Suprapubic skin (tissue), 4 donors: ENCODE measurements at places on chromosomes 11 and 22.

GRCh38 chr11:124898711-124899110, 1.0 kb upstream of the ROBO4 start:
- H3K4me3 ChIP-seq = no peak overlapping the region
- no peaks in the 10 kb centered on the region for H3K27me3 ChIP-seq
- DNase-seq = no peak
- H3K4me1 ChIP-seq = peaks cover 43% of the 10 kb centered on the region
- peak overlapping the region; percentile 66 for H3K27ac ChIP-seq

DNA sequence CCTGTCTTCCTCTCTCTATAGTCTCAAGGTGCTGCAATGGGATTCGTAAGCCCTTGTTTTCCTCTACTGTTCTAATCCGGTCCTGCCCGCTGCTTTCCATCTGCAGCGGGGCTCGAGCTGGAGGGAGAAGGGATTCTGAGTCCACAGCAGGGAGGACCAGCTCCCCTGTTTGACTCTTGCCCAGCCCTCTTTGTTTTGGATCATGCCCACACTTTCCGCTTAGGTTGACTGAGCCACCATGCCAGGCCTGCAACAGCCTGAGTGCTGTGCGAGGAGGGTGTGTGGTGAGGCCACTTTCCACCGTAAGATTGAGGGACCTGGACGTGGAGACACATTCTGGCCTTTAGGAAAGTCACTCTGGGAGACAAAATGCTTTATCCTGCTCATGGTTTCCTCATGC, 58.3 kb downstream of the CEP164 start:
- no peaks in the 10 kb centered on the region for H3K27me3 ChIP-seq
- no peak overlapping the region for H3K27ac ChIP-seq
- no peak for DNase-seq
- peaks cover 77% of the 10 kb centered on the region for H3K36me3 ChIP-seq

- no peak overlapping the region for H3K27ac ChIP-seq
- DNase-seq = no peak
- no peak overlapping the region for H3K4me3 ChIP-seq
- peaks cover 20% of the 10 kb centered on the region for H3K4me1 ChIP-seq
These were observed 789 bp upstream of the LRRC55 start for GRCh38 chr11:57180964-57181363.

DNA sequence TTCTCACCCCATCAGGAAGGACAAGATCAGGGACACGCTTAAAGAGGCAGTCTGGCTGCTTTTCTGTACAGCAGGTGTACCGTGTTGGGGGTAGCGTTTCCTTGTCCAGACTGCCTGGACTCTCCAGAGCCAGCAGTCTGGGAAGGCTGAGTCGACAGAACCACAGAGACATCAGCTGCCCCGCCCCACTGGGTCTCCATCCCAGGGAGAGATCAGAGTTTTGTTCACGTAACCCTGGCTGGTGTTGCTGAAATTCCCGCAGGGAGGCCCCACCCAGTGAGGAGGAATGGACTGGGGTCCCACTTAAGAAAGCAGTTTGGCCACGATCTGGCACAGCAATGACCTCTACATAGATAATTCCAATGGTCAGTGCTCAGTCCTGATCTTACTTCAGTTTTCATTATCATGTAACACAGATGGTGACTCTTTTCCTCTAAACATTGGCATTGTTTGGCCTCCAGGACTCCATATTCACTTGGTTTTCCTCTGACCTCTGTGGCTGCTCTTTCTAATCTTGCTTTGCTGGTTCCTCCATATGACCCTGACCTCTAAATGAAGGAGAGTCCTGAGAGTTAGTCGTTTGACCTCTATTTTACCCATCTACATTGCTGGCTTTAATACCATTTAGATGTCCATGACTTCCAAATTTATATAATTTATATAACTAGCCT, 89.6 kb upstream of the LRRC55 start:
- no peaks in the 10 kb centered on the region for H3K4me1 ChIP-seq
- no peak overlapping the region for H3K27ac ChIP-seq
- no peak for DNase-seq
- no peaks in the 10 kb centered on the region for H3K27me3 ChIP-seq

DNA sequence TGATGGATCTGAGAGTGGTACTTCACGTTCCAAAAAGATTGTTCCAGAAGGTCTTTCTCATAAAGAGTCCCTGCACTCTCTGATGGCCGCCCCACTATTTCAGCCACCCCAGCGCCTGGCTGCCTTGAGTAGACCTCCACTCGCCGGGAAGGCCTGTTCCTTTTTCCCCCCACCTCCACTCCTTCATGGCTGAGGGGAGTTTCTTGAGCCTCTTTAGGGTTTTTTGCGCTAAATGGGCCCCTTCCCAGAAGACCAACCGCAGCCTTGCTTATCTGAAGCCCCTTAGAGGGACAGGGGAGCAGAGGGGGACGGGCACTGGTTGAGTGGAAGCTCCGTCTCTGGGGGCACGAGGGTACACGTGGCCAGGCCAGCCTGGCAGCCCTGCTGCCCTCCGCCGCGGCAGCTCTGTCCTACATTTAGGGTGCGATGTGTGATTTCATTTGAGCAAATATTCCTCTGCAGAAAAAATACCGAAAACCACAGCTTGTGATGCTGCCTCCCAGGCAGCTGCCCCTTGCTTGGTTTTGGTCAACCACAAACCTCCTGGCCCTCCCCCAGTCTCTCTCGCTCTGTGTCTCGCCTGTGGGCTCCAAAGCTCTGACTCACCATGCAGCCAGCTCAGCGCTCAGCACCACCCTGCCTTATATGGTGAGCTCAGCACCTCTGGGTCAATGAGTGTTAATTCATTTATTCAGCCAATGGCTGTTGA, 88.7 kb downstream of the TP53I11 start:
- no peak for DNase-seq
- H3K27ac ChIP-seq = peak overlapping the region; percentile 34
- H3K27me3 ChIP-seq = peaks cover 4% of the 10 kb centered on the region
- H3K36me3 ChIP-seq = no peaks in the 10 kb centered on the region
- peaks cover 17% of the 10 kb centered on the region for H3K4me1 ChIP-seq
